A549 treated with AZD2906 at 1 μM for 4 hours (cell line): ENCODE measurements at places on chromosomes 2 and 18. TPM values are rescaled to one million over a fixed set of nuclear protein-coding genes. Genes with fewer than 3 reads are reported as not detected.

PELI1 gene
- total RNA-seq = 1.1 to 1.7 TPM (median 1.3 TPM) in 5 replicates

UGT1A5 gene
- total RNA-seq = 0.03 to 0.09 TPM (median 0.05 TPM) in 3 of 5 replicates, not detected in the others

MC2R gene
- not detected in 5 replicates for total RNA-seq

RFX8 gene
- total RNA-seq = not detected in 5 replicates

KRTCAP3 gene
- 0.47 to 0.72 TPM (median 0.61 TPM) in 4 of 5 replicates, not detected in the other for total RNA-seq

FN1 gene
- total RNA-seq = 179 to 290 TPM (median 198 TPM) in 5 replicates

RTP5 gene
- total RNA-seq = not detected in 5 replicates

CDH7 gene
- not detected in 5 replicates for total RNA-seq

AP1S3 gene
- 27.8 to 48.2 TPM (median 28.4 TPM) in 5 replicates for total RNA-seq

SERPINB3 gene
- 0.06 to 0.14 TPM (median 0.09 TPM) in 5 replicates for total RNA-seq

HNMT gene
- 0.35 to 1.9 TPM (median 0.51 TPM) in 5 replicates for total RNA-seq

RAMP1 gene
- total RNA-seq = 0.07 to 0.10 TPM in 2 of 5 replicates, not detected in the others

DOK6 gene
- not detected in 5 replicates for total RNA-seq

ALK gene
- total RNA-seq = not detected in 5 replicates

ERFE gene
- total RNA-seq = 5.8 to 8.7 TPM (median 7.8 TPM) in 5 replicates

CNTNAP5 gene
- not detected in 5 replicates for total RNA-seq

ANKRD30B gene
- total RNA-seq = not detected in 5 replicates

B3GNT7 gene
- 1.8 to 2.4 TPM (median 2.2 TPM) in 5 replicates for total RNA-seq

CXCR2 gene
- total RNA-seq = 0.05 TPM in 1 of 5 replicates, not detected in the others

GAL3ST2 gene
- total RNA-seq = 0.11 to 0.37 TPM (median 0.25 TPM) in 5 replicates

CMPK2 gene
- total RNA-seq = 0.34 to 1.4 TPM (median 0.46 TPM) in 5 replicates

PHOSPHO2 gene
- total RNA-seq = 2.4 to 3.2 TPM (median 2.9 TPM) in 5 replicates

C2orf66 gene
- 0.03 to 0.09 TPM (median 0.08 TPM) in 5 replicates for total RNA-seq

KCNK3 gene
- 0.49 to 0.90 TPM (median 0.77 TPM) in 5 replicates for total RNA-seq

SERPINB2 gene
- 0.05 to 0.09 TPM (median 0.05 TPM) in 3 of 5 replicates, not detected in the others for total RNA-seq

RAX gene
- total RNA-seq = 0.01 TPM in 1 of 5 replicates, not detected in the others

ANKRD62 gene
- not detected in 5 replicates for total RNA-seq

RBFA gene
- 29.1 to 32.3 TPM (median 31.4 TPM) in 5 replicates for total RNA-seq

RIT2 gene
- total RNA-seq = not detected in 5 replicates

CCNT2 gene
- total RNA-seq = 8.2 to 10.2 TPM (median 8.7 TPM) in 5 replicates

CFAP53 gene
- 0.22 to 0.39 TPM (median 0.24 TPM) in 5 replicates for total RNA-seq

OR6B2 gene
- total RNA-seq = not detected in 5 replicates

WNT6 gene
- total RNA-seq = 0.17 to 0.27 TPM (median 0.25 TPM) in 5 replicates

MOGAT1 gene
- total RNA-seq = not detected in 5 replicates
